Activated T-helper 1 cell treated with Interleukin-2 at 50 U/mL for 16 hours (primary cell): ENCODE measurements at places on chromosomes 6 and 20.

- no peak for DNase-seq
These were observed 85.2 kb upstream of the MYL9 start for GRCh38 chr20:36455972-36456625.

GRCh38 chr6:84403545-84403944 is 176.1 kb upstream of the CEP162 start:
- DNase-seq, result no peak

DNA sequence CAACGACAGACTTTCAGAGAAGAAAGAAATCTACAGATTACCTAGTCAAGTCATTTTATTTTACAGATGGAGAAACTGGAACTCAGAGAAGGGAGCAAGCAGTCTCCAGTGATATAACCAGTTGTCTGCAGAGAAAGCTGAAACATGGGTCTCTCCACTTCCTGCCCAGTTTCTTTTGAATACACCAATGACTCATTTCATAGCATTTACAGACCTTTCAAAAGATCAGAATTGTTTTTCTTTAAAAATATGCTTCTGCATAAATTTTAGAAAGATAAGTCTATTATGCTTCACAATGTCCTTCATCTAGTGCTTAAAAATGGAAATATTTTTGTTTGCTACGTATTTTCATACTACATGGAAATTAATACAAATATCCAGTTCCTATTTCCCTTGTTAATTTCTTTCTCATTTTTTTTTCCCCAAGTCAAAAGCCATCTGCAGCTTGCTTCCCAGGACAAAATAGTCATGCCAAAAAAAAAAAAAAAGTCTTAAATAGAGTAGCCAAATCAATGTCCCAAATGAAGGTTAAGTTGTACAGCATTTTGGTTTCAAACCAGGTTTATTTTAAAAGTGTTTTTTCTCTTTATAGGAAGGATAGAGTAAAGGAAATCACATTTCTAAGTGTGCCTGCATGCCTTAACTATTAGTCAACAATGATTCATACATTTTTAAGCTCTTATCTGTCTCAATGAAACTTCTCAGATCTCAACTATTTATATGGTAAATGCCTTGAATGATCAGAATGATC is 36.9 kb downstream of the ARHGAP18 start:
- no peak for DNase-seq

GRCh38 chr6:2680264-2680922 is 70.3 kb downstream of the MYLK4 start:
- no peak for DNase-seq

DNA sequence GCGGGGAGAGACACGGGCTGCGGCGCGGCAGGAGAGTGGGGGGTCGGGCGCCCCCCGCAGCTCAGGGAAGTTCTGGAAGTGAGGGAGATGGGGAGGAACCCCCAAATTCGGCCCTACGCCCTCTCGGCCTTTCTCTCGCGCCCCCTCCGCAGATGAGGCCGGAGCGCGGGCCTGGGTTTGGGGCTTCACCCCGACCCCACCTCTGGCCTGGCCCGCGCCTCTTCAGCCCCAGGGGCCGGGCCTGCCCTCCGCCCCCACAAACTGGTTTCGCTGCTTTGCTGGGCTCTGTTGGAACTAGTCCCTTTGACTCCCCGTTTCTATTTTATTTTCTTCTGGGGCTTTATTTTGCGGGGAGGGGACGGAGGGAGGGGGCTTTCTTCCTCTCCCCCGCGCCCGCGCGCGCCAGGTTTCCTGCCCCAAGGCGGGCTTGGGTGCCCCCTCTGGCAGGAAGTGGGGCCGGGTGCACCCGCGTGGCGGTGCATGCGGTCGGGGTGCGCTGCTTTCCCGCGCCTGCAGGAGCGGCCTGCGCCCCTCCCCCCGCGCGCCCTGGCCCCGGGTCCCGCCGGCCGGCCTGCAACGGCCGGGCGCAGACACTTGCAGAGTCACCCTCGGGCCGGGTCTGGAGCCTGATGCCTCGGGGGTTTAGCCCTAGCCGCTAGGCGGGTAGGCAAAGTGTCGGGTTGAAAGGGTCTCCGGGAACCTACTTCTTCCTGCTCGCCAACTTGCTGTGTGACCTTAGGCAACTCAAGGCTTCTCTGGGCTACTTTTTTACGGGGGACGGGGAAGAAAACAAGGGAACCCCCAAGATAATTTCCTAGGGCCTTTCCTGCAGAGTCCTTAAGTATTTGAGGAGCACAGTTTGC is 1.3 kb downstream of the HMGA1 start:
- DNase-seq, result peak; percentile 68
